ENCODE measurements at places on chromosomes 1 and 21. TPM values are rescaled to one million over a fixed set of nuclear protein-coding genes. Genes with fewer than 3 reads are reported as not detected.

DNA sequence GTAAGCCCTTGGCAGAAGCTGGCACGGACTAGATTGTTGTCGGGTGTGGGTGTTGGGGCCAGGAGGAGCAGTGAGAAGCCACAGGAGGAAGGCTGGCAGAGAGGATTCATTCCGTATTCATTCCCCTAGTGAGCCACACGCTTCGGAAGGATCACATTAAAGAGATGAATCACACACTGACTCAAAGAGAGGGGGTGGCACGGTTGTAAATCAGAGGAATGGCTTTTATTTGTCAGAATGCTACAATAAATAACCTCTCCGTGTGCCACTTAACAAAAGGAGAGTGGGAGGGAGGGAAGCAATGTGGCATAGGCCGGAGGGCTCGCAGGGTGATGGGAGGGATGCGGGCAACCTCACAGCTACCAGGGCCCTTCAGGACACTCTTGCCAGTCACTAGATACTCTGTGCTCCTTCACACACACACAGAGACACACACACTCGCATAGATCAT is 135.5 kb downstream of the HIVEP3 start:
- H3K4me1 ChIP-seq: no peaks in the 10 kb centered on the region
- H3K27me3 ChIP-seq: no peaks in the 10 kb centered on the region
- no peak for DNase-seq
- no peak overlapping the region for H3K27ac ChIP-seq
- no peaks in the 10 kb centered on the region for H3K36me3 ChIP-seq

- H3K27ac ChIP-seq: no peak overlapping the region
- no peak overlapping the region for H3K4me3 ChIP-seq
- peaks cover under 1% of the 10 kb centered on the region for H3K4me1 ChIP-seq
- DNase-seq: no peak
Measured at GRCh38 chr1:22096463-22096862, 44.0 kb downstream of the CDC42 start.

Gene NEXN
- 83.6 TPM for total RNA-seq

DNA sequence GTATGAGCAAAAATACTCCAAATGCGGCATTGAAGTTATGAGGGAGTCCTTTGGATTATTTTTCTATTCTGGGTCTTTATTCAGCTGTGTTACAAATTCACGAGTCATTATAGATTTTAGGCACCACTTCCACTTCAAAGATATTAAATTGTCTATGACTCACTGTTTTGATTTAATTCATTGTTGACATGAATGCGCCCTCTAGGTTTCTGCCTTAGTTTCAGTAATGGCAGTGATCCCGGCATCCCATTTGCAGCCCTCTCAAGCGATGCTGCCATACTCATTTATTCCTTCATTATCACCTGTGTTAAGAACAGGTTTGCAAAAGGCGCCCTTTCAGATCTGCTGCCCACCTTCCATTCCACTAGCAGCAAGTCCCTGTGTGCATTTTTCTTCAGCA is 14.0 kb downstream of the RSPO1 start:
- peaks cover 37% of the 10 kb centered on the region for H3K27me3 ChIP-seq
- H3K27ac ChIP-seq: no peak overlapping the region
- DNase-seq: no peak
- no peaks in the 10 kb centered on the region for H3K36me3 ChIP-seq

Gene FCN3
- 1.1 TPM for total RNA-seq

DNA sequence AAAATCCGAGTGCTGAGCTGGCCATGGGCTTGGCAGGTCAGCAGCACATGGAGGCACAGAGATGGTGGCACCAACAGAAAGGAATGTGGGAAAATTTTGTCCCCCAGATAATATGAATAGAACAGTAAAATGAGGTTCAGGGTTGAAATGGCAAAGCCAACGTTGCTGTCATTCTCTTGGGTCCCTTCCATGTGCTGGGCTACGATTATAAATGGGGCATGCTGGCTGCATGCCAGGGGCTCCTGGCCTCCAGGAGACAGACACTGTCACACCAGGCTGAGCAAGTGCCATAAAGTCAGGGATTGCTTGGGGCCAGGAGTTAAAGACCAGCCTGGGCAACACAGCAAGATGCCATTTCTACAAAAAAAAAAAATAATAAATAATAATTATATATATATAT is 77.1 kb downstream of the TOMM20 start:
- H3K4me3 ChIP-seq: no peak overlapping the region
- H3K27ac ChIP-seq: no peak overlapping the region
- no peaks in the 10 kb centered on the region for H3K36me3 ChIP-seq

GRCh38 chr1:183198463-183198862 is 12.4 kb downstream of the LAMC2 start:
- peak overlapping the region; percentile 78 for H3K27ac ChIP-seq
- no peak overlapping the region for H3K4me3 ChIP-seq
- peak; percentile 88 for DNase-seq
- no peaks in the 10 kb centered on the region for H3K27me3 ChIP-seq
- peaks cover 3% of the 10 kb centered on the region for H3K4me1 ChIP-seq

DNA sequence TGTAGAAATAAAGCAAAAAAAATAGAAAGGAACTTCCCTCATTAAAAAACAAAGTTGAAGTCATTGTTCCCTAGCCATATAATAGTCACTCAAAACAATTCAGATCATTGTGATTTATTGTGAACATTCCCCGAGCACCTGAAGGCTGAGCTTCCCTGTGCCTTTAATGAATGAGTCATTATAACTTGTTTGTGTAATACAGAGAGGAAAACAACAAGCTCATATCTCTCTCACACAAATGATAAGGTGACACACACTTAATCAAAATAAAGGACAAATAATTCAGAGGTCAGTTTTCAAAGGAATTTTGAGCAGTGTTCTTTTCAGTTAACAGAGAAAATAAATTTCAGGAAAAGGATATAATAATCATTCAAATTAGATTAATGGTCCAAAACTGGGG is 326.2 kb downstream of the DUSP10 start:
- no peak overlapping the region for H3K4me3 ChIP-seq
- no peaks in the 10 kb centered on the region for H3K36me3 ChIP-seq
- H3K4me1 ChIP-seq: peaks cover 16% of the 10 kb centered on the region
- no peaks in the 10 kb centered on the region for H3K27me3 ChIP-seq

GRCh38 chr21:35120631-35121180 is 71.6 kb upstream of the RUNX1 start:
- no peak overlapping the region for H3K27ac ChIP-seq
- DNase-seq: no peak
- H3K27me3 ChIP-seq: no peaks in the 10 kb centered on the region
- H3K4me1 ChIP-seq: no peaks in the 10 kb centered on the region
- H3K4me3 ChIP-seq: no peak overlapping the region
- H3K36me3 ChIP-seq: no peaks in the 10 kb centered on the region

- peaks cover 15% of the 10 kb centered on the region for H3K27me3 ChIP-seq
- DNase-seq: no peak
- H3K4me1 ChIP-seq: peaks cover 20% of the 10 kb centered on the region
Measured at GRCh38 chr1:2639203-2639602, 6.4 kb upstream of the MMEL1 start.

- no peaks in the 10 kb centered on the region for H3K36me3 ChIP-seq
- H3K27ac ChIP-seq: no peak overlapping the region
- DNase-seq: peak; percentile 70
- H3K4me1 ChIP-seq: peaks cover 5% of the 10 kb centered on the region
- no peaks in the 10 kb centered on the region for H3K27me3 ChIP-seq
Measured at GRCh38 chr1:204384636-204385352, 25.1 kb upstream of the PLEKHA6 start.

GRCh38 chr1:222443566-222443965 is 104.3 kb downstream of the HHIPL2 start:
- no peaks in the 10 kb centered on the region for H3K4me1 ChIP-seq
- no peaks in the 10 kb centered on the region for H3K36me3 ChIP-seq
- H3K4me3 ChIP-seq: no peak overlapping the region
- no peaks in the 10 kb centered on the region for H3K27me3 ChIP-seq
- no peak overlapping the region for H3K27ac ChIP-seq
- DNase-seq: no peak

DNA sequence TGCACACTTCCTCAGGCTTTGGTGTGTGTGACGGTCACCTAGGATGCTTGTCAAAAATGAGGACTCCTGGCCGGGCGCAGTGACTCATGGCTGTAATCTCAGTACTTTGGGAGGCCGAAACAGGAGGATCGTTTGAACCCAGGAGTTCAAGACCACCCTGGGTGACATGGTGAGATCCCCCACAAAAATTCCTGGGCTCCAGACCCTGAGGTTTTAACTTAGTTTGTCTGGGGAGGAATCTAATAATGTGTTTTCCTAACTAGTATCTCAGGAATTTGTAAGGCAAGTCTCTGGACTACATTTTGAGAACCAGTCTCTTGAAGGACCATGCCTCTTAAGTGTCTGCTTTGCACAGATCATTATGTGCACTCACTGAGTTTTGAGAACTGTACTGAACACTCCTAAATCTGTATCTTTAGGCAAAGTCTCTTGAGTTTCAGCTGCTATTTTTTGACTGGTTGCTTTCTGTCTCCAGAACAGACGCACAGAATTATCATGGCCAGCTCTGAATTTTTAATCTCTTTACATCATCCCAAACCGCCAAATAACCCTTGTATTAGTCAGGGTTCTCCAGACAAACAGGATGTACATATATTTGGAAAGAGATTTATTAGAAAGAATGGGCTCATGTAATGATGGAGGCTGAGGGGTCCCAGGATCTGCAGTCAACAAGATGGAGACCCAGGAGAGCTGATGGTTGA is 45.5 kb upstream of the VANGL1 start:
- DNase-seq: no peak
- H3K36me3 ChIP-seq: no peaks in the 10 kb centered on the region
- H3K4me1 ChIP-seq: peaks cover 4% of the 10 kb centered on the region
- H3K27ac ChIP-seq: no peak overlapping the region
- H3K27me3 ChIP-seq: no peaks in the 10 kb centered on the region
- H3K4me3 ChIP-seq: no peak overlapping the region

Gene KLHDC7A
- total RNA-seq: not detected

Gene AMY1C
- total RNA-seq: not detected

Gene FYB2
- not detected for total RNA-seq

GRCh38 chr1:198238121-198238520 is 81.3 kb downstream of the NEK7 start:
- H3K27ac ChIP-seq: no peak overlapping the region
- no peak overlapping the region for H3K4me3 ChIP-seq
- DNase-seq: no peak

- H3K27me3 ChIP-seq: no peaks in the 10 kb centered on the region
- no peak overlapping the region for H3K27ac ChIP-seq
- DNase-seq: no peak
- H3K4me3 ChIP-seq: no peak overlapping the region
Measured at GRCh38 chr1:27455139-27455811, 34.7 kb downstream of the WASF2 start.

DNA sequence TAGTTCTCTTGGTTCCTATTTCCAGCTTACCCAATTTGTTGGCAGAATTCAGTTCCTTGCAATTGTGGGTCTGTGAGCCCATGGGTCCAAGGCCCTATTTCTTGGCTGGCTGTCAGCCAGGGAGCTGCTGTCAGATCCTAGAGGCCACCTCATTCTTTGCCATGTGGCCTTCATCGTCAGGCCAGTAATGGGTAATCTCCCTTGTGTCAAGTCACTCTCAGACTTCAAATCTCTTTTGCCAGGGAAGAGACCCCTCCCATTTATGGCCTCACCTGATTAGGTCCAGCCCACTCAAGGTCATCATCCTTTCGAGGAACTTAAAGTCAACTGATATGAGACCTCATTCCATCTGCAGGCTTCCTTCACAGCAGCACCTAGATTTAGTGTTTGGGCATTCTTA is 17.9 kb downstream of the OBSCN start:
- DNase-seq: no peak
- no peak overlapping the region for H3K27ac ChIP-seq
- no peaks in the 10 kb centered on the region for H3K4me1 ChIP-seq
- H3K36me3 ChIP-seq: no peaks in the 10 kb centered on the region

Gene DTL
- not detected for total RNA-seq

Gene TOR1AIP2
- 46.5 TPM for total RNA-seq

Measured in sigmoid colon (tissue), 7 donors.